ENCODE measurements at places on chromosomes 3 and 15. TPM values are rescaled to one million over a fixed set of nuclear protein-coding genes. Genes with fewer than 3 reads are reported as not detected.

KLHL40 gene
- not detected for total RNA-seq

TMEM108 gene
- total RNA-seq, result 1.5 TPM

CLDN1 gene
- total RNA-seq, result 64.2 TPM

ZWILCH gene
- total RNA-seq, result 9.0 TPM

ETV5 gene
- 10.0 TPM for total RNA-seq

CDV3 gene
- total RNA-seq, result 127 TPM

ARL6 gene
- total RNA-seq, result 12.3 TPM

BLM gene
- total RNA-seq, result 3.7 TPM

A4GNT gene
- not detected for total RNA-seq

FBXL22 gene
- total RNA-seq, result 13.3 TPM

RHOV gene
- 31.4 TPM for total RNA-seq

C3orf62 gene
- total RNA-seq, result 8.9 TPM

UNC45A gene
- 77.0 TPM for total RNA-seq

CACNA2D2 gene
- total RNA-seq, result 2.6 TPM

SPINK8 gene
- 12.0 TPM for total RNA-seq

CD80 gene
- total RNA-seq, result 0.26 TPM

SPINT1 gene
- total RNA-seq, result 138 TPM

IL5RA gene
- total RNA-seq, result not detected

FAH gene
- 34.9 TPM for total RNA-seq

NPAP1 gene
- 2.2 TPM for total RNA-seq

TIGIT gene
- 0.78 TPM for total RNA-seq

MDFIC2 gene
- not detected for total RNA-seq

EAF2 gene
- 9.3 TPM for total RNA-seq

HESX1 gene
- total RNA-seq, result 0.57 TPM

STRIT1 gene
- total RNA-seq, result not detected

Measured in ureter (tissue), 1 donor.